NCI-H510A treated with DMSO at 0.1 percent for 48 hours (cell line): ENCODE measurements at places on chromosomes 2 and 18.

DNA sequence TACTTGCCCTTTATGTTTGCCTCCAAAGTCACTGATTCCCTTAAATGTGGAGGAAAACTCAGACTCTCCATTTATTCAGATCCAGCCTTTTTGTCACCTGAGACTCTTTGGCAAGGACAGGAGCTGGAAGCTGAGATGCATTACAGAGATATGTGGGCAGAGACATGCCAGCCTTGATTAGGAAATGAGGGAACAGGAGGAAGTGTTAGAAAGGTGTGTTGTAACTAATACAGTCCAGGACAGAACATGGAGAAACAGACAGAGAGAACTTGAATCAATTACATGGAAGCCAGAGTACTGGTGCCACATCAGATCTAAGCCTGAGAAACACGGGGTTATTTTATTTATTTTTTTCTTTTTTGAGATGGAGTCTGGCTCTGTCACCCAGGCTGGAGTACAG, 79.0 kb downstream of the SP100 start:
- no peak for DNase-seq

GRCh38 chr2:197515315-197515738, 539 bp upstream of the MOB4 start:
- peak; percentile 78 for DNase-seq

DNA sequence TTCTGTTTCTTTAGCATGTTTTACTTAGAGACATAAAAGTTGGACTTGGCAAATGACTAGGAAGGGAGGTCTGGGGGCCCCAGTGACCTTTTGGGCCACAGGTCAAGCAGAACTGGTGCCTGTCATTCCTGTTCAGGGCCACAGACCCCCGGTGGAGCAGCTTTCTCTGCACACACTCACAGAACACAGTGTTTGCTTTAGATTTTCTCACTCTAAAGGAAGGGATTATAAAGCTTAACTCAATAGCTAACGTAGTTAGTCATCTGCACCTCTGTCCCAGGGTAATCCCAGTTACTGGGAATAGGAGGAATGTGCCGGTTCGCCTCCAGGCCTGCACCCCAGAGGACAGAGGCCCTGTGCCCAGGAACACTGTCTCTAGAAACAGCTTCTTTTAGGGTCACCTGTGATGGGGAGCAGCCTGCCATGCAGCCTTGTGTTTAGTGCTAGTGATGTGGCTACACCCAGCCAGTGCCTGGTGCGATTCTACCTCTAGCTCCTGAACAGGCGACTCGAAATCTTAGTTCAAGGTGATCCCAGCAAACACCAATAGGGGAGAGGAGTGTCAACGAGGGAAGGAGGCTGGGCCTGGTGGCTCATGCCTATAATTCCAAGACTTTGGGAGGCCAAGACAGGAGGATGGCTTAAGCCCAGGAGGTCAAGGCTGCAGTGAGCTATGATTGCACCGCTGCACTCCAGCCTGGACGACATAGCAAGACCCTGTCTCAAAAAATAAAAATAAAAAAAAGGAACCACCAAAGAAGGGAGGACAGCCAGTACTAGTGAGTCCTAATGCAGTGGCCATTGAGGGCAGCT, 11.6 kb downstream of the SPATA3 start:
- DNase-seq = no peak

GRCh38 chr2:10966056-10966455, 54.3 kb downstream of the KCNF1 start:
- no peak for DNase-seq

- DNase-seq = no peak
Observed at GRCh38 chr2:99648178-99648844, 158.5 kb upstream of the REV1 start.

GRCh38 chr2:3387011-3387410, 7.5 kb downstream of the TRAPPC12 start:
- no peak for DNase-seq

DNA sequence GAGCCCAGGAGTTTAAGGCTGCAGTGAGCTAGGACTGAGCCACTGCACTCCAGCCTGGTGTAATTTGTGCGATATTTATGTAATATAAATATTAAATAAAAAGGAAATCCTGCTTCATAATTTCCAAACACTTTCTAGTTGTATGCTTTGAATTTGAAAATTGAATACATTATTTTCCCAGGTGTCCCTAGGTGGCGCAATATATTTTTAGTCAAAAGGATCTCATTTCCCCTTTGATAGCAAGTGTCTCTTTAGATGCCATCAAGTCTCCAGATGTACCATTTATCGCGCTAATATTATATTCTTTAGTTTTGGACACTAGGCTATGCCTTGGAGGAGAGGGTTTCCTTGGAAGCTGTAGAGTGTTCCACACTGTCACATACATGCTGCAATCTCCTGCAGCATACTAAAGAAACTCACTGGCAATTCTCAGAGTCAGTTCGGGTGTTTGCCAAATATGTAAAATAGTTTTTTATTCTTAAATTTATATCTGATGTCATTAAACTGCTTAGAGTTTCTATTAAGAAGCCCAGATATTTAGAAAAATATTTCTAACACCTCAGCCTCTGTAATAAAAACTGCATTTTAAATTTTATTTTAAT, 5.6 kb upstream of the WDR7 start:
- DNase-seq = peak; percentile 67

- no peak for DNase-seq
Observed at GRCh38 chr2:181780657-181781056, 100.3 kb upstream of the NEUROD1 start.

DNA sequence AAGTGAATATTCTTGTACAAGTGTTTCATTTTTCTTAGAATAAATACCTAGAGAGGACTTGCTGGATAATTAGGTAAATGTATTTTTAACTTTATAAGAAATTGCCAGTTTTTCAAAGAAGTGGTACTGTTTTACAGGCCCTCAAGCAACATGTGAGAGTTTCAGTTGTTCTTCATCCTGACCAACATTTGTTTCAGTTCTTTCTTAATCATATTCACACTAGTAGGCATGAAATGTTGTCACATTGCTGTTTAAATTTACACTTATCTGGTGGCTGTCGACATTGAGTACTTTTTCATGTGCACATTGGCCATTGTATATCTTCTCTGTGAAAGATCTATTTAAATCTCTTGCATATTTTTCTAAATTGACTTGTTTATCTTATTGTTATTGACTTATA, 178.1 kb downstream of the ACOXL start:
- no peak for DNase-seq

GRCh38 chr2:168718622-168719021, 83.8 kb upstream of the NOSTRIN start:
- no peak for DNase-seq

DNA sequence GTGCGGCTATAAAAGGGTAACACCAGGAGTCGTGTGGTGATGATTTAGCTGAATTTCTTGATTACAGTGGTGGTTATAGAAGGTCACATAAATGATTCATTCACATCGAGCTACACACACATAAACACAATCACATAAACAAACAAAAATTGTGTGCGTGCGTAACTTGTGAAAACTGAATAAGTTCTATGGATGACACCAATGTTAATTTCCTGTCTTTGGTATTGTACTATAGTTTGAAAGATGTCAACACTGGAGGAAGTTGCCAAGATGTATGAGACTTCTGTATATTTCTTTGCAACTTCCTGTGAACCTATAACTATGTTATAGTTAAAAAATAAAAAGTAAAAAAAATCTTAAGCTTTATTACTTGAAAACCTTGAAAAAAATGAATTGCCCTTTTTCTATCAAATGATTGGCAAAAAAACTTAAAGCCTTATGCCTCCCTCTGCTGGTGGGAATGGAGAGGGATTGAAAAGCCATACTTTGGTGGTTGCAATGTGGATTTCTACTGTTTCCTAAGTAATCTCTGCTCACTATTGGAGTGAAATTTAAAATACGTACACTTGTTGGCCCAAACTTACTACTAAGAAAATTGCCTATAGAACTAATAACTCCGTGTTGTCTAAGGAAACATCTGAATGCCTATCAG, 227.7 kb downstream of the RPIA start:
- DNase-seq = no peak

GRCh38 chr2:73334045-73334444, 40.7 kb upstream of the EGR4 start:
- no peak for DNase-seq

- DNase-seq = peak; percentile 89
Observed at GRCh38 chr2:73983322-73984202, 1.1 kb upstream of the TET3 start.

DNA sequence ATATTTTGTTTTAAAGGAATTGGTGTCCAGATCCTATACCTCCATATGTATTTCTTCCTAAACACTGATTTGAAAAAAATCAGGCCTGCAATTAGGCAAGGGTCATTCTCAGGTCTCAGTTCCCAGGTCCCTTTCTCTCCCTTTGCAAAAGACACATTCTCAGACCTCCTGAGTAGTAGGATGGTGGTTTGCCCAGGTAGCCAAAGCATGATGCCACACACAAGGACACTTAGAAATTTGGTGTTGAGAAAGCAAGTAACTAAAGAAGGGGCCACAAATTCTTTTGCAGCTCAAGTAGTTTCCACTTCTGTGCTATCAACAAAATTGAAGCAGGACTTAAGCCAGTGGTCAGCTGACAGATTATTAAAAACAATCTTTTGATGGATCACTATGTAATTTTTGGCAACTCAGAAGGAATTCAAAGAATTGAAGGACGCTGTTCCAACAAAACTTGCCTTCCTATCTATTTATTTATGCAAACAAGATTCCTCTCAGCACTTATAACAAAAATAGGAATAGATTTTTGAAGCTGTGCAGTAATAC, 6.6 kb upstream of the MYO5B start:
- DNase-seq = no peak

- peak; percentile 51 for DNase-seq
Observed at GRCh38 chr2:67242456-67242855, 154.7 kb upstream of the ETAA1 start.

- no peak for DNase-seq
Observed at GRCh38 chr18:78719821-78720220, 259.8 kb upstream of the SALL3 start.

GRCh38 chr2:150486539-150487484, 655 bp downstream of the RND3 start:
- peak; percentile 25 for DNase-seq

GRCh38 chr2:231411237-231411636, 15.7 kb downstream of the B3GNT7 start:
- DNase-seq = no peak

DNA sequence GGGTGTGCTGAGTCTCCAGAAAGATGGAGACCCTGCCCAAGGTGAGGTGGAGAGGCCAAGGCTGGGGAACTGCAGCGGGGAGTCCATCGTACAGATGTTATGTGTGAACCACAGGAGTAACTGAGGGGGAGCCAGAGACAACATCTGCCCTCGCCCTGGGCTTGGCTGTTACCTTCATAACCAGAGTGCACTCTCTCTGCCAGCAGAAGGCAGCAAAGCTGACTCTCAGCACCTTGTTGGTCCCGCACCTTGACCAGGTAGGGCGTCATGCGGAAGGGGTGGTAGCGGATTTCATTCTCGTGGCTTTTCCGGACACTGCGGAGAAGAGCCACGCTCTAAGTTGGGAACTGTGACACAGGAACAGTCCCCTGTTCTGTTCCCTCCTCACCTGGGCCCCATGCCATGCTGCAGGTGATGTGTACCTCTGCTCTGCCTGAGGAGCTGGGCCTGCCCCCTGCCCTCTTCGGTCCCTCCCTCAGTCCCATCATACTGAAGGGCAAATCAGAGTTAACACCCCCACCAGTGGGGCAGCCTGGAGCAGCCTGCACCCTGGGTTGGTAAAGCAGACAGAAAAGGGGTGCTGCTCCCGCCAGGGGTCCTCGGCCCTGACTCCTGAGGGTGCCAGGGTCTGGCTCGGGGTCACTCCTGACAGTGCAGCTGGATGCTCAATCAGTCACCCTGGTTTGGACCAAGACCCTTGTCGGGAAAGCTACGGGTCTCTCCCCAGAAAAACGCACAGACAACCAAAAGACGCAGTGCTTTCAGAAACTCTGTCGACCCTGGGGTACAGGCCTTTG, 20.3 kb downstream of the PER2 start:
- DNase-seq = no peak

DNA sequence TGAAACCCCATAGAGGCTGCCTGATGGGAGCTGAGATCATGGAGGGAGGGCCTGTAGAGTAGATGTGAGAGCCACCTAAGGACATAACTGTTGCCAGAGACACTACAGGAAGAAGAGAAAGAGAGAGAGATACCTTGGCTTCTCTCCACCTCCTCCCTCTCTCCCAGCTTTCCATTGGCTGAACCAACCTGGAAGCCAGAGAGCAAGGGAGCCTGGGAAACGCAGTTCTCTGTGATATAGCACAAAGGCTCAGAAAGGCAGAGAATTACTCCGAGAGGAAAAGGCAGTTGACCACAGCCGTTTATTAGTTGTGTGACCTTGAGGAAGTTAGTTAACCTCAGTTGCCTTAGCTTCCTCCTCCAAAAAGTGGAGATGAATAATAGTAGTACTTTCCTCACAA, 37.7 kb upstream of the MAT2A start:
- DNase-seq = no peak

- DNase-seq = no peak
Observed at GRCh38 chr2:196165016-196165415, 6.4 kb downstream of the STK17B start.

DNA sequence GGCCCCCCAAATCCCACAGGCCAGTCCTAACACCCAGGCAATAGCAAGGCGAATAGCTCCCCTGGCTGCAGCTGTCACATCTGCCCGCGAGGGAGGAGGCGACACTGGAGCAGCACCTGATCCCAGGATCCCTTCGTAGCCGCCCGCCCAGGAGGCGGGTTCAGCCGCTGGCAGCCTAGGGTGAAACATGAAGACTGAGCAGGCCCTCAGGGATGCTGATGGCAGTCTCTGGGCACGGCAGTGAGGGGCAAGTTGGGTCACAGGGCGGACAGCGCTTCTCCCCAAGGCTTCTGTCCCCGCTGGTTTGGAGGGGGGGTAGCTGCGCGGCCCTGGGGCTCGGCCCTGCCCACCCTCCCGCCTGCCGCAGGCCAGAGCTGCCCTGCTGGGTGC, 1.9 kb downstream of the DNMT3A start:
- peak; percentile 74 for DNase-seq

DNA sequence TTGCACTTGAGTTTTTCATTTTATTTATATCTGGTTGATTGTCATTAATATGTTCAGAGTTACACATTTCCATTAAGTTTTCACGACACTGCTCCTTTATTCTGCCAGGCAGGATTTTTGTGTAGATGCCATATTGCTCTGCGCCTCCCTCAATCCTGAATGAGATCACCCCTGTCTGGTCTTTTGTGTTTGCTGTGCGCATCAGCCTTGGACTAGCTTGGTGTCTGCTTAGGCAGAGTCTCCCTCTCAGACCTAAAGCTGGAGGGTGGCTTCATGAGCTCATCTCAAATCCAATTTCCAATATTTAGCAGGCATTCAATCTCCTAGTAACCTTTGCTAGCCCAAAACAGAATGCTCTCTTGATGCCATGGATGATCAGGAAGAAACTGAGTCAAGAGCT, 137.4 kb downstream of the SMAD7 start:
- DNase-seq = no peak
